ENCODE measurements at places on chromosomes 2 and 18.

- DNase-seq, result peak; percentile 30
Measured at GRCh38 chr2:237731663-237732062, 66.9 kb upstream of the RBM44 start.

- no peak for DNase-seq
Measured at GRCh38 chr2:145007093-145007959, 487.4 kb upstream of the ZEB2 start.

GRCh38 chr2:20934236-20934635 lies 109.6 kb downstream of the APOB start:
- DNase-seq, result no peak

DNA sequence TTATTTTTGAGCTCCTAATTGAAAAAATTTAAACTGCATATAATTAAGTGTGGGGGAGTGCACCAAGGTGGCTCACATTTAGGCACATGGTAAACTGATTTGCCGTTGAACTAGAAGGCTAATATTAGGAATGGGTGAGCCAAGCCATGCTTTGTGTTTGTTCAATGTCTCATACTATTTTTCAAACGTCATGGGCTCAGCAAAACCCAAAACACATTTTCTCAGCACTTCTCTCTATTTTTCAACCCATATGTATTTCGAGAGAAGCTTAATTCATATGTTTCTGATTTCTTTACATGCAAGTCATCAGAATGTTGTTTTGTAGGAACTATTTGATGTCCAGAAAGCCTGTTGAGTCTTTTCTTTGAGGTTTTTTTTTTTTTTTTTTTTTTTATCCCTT lies 291.2 kb downstream of the TCF4 start:
- DNase-seq, result no peak

GRCh38 chr18:58858591-58859468 lies 5.8 kb upstream of the ZNF532 start:
- no peak for DNase-seq

DNA sequence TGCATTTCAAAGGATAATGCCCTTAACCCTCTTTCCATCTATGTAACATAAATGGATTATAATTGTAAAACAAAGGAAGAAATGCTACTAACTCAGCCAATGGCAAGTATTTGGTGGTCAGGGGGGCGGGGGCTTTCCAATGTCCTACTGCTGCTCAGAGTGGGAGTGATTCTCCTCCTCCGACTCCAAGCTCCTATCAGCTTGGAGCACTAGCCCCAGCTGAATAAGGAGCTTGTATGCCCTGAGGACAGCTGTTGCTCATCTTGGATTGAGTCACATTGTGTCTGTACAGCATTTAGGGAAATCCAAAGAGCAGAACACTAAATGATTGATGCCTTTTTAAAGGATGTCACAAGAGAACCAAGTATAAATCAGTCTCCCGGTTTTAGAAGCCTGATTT lies 105.6 kb upstream of the ZNF521 start:
- no peak for DNase-seq

DNA sequence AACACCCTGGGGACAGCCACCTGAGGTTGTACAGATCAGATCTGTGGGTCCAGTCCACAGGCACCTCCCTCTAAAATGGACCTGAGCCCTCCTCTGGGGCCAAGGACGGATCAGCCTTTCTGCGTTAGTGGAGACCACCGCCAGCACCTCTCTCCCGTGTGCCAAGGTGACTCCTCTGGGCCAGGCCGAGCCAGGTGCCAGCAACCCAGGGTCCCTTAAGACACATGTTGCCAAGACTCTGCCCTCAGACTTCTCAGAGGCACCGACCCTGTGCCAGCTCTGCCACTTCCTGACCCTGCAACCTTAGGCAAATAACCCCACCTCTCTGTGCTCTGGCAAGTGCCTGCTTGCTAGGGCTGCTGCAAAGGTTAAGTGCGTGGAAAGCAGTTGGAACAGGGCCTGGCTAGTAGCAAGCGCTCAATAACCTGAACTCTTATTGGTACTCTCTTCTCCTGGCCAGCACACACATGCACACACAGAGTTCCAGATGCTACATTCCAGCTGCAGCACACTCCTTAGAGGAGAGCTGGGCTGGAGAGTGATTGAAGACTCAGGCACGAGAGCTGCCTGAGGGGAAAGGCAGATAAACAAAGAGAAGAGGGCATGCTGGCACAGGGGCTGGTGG lies 105.6 kb downstream of the TNS1 start:
- DNase-seq, result no peak

DNA sequence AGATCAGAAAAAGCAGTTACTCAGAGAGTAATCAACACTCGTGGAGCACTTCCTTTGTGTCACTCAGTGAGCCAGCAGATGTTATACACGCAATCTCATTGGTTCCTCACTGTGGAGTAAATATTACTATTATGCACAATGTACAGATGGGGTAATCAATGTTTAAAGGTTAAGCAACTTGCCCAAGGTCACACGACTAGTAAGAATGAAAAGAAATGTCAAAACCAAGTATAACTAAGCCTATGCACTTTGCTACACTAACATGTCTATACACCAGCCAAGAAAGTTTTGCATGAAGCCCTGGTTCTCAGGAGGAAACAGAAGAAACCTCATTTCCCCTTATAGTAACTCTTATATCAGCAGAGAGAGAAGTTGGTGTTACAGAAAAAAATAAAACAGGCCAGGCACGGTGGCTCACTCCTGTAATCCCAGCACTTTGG lies 5.4 kb downstream of the METTL21A start:
- DNase-seq, result no peak

DNA sequence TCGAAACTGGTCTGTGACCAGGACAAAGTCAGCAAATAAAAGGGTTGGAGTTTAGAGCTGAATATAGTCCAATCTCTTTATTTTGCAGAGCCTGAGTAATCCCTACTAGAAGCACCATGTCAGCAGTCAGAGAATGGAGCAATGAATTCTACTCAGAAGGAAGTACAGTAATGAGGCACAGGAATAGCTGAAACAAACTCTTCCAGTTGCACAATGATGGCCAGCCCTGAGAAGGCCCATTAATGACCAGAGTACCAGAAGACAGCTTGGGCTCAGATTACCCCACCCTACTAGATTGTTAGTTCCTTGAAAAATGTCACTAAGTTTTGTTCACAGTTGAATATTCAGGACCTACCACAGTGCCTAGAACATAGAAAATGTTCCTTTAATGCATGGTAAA lies 40.3 kb upstream of the SCG2 start:
- DNase-seq, result no peak

GRCh38 chr2:127609818-127610217 lies 36.1 kb upstream of the GPR17 start:
- no peak for DNase-seq
